ENCODE measurements at places on chromosomes 2 and 18.

- DNase-seq: no peak
Observed at GRCh38 chr18:22015156-22015555, 154.2 kb upstream of the GATA6 start.

- no peak for DNase-seq
Observed at GRCh38 chr18:28159055-28159454, 17.9 kb downstream of the CDH2 start.

- no peak for DNase-seq
Observed at GRCh38 chr2:222269132-222269531, 29.7 kb downstream of the PAX3 start.

DNA sequence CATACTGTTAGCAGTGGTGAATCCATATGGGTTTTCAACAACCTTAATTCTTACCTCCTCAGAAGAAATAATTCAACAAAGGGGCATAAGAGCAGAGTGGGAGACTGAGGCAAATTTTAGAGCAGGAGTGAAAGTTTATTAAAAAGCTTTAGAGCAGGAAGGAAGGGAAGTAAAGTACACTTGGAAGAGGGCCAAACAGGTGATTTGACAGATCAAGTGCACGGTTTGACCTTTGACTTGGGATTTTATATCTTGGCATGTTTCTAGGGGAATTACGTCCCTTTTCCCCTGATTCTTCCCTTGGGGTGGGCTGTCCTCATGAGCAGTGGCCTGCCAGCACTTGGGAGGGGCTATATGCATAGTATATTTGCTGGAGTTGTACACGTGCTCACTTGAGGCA, 280.5 kb downstream of the MBD5 start:
- DNase-seq: no peak

DNA sequence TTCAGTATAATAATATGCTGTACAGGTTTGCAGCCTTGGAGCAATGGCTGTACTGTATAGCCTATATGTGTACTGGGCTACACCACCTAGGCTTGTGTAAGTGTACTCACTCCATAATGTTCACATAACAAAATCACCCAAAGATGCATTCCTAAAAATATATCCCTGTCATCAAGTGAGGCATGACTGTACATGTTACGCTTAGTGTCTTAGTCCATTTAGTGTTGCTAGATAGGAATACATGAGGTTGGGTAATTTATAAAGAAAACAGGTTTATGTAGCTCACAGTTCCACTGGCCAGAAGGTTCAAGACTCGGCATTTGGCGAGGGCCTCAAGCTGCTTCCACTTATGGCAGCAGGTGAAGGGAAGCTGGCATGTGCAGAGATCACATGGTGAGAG, 31.4 kb downstream of the RNF152 start:
- DNase-seq: no peak

DNA sequence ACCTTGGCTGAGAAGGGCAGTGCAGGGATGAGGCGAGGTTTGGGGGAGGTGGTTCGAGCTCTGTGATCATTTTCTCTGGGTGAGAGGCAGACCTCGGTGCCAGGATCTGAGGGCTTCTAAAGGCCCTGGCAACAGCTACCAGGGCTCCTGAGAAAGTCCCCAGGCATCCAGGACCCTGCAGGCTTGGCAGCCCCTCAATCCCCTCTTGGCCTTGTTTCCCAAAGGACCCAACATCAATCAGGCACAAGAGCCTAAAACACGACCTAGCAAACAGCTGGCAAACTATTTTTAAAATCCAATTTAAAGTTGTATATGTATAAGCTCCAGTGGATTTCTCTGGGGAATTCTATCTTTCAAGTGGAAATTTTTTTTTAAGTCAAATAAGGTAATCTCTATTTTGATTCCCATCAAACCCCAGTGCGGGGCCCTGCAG, 15.0 kb upstream of the MAT2A start:
- DNase-seq: no peak

DNA sequence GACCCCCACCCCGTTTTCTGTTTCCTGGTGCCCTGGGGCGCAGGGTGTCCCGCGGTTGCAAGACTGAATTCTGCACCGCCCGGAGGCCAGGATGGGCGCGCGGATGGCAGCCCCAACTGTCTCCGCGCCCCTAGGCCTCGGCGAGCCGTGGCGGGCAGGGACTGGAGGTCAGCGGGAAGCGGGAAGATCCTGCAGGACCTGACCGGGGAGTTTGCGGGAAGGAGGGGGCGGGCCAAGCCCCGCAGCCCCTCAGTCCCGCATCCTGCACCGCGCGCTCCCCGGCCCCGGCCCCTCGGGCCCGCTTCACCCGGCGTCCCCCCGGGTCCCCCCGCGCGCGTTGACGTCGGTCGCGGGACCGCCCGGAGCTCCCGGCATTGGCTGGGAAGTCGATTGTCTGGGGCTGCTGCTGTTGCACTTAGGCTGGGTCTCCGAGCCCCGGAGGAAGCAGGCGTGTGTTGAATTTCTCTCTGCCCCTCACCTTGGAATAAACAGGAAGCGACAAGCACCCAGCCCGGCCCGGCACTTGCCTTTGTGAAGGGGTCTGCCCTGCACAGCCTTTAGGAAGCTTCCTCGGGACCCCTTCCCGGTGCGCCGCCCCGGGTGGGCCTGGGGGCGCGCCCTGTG, at the start of gene LDLRAD4:
Gene LDLRAD4, plus strand, starts transcription at position 393 of the 624 bp plus-strand sequence.
- no peak for DNase-seq

DNA sequence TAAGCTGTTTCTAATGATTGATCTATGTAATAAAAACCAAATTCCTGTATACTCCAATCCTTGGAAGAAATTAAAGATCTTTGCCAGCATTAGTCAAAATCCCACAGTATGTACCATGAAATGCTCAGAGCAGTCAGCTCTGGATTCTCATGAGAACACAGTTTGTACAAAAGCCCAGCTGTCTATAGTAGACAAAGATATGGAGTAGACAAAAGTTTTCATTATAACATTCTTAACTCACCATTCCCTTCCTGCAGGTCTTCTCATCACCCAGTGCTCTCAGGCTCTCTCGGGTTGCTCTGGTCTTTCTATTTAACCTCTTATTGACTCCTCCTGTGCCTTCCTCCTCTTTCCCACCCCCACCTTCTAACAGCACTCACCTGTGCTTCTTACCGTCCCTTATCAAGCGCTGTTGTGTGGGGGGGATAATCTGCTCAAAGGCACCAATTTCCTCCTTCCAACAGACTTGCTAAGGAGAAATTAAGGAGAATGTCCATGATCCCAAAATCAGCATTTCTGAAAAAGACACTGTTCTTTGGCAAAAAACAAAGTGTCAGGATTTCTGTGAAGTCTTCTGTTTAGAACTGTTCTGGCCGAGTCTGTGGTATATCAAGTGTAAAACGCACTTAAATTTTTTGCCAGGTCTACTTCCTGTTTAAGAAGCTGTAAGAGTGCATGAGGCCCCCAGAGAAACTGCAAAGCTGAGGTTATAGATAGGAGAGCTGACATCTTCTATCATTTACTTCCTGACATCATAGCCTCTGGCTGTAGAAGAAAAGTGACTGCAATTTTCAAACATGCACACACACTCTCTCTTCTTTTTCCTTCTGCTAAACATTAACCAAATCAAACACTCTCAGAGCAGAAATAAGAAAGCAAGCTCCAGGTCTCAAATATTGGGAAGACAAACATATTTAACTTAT, 144.1 kb downstream of the EVA1A start:
- no peak for DNase-seq

DNA sequence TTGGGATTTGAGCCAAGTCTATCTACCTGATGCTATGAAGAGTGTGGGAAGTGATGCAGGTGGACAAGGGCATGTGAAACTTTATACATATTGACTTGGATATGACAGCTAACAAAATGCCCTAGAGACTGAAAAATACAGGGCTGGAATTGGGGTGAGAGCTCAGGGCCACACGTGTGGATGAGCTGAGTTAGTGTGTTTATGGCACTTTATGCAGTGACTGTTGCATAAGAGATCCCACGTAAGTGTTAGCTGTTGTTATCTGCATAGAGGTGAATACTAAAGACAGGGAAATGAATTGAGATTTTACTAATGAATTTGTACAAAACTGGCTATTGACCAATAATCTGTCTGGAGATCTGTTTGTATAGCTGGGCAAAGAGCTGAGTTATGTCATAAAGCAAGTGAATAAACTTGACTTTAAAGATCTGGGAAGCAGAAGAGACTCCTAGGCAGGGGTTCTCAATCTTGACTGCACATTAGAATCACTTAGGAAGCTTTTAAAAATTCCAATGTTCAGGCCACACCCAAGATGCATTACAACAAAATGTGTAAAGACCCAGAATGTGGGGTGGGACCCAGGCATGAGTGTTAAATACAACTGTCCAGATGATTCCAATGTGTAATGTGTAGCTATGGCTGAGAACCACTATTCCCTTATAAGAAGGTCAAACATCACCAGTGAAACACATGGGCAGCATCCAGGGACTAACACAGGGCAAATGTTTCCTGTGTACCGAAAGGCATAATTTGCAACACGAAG, 74.2 kb upstream of the STK17B start:
- no peak for DNase-seq

DNA sequence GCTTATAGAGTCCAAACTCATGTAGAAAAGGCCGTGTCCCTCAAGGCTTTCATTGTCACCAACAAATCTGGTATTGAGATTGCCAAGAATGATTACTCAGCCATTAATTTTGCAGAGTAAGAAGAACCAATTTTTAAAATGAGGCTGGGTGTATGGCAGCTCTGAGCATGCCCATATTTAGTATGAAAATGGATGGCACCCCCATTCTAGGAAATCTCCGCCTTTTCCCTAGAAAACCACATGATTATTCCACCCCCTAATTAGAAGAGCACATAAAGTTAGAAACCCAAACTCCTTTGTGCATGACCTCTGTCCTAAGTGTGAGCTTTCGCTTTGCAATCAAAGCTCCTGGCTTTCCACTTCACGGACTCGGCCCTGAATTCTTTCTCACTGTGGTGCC, 14.1 kb upstream of the TXNL4A start:
- DNase-seq: no peak

- DNase-seq: no peak
Observed at GRCh38 chr2:241216211-241216761, 27.8 kb downstream of the ANO7 start.

- no peak for DNase-seq
Observed at GRCh38 chr2:69272803-69273471, 114.1 kb downstream of the GFPT1 start.

DNA sequence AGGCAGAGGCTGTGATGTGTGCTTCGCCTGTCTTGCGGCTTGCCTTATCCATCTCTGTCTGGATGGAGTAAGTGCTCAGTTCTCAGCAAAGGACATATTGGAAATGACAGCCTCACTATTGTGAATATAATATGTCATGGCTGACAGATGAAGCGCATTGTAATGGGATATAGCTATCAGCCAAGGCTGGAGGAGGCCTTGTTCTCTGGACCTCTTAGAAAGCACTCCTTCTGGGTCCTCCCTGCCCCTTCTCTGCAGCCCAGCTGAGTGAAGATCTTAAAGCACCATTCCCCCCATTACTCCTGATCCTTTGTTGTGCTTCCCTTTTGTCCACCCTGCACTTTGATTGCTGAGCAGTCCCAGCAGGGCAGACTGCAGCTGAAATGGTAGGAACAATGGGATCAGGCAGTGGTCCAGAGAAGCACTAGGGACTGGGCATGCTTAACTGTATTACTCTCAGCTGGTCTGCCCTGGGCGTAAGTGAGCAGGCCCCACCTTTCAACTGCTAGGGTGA, 265.3 kb downstream of the SETBP1 start:
- DNase-seq: no peak

DNA sequence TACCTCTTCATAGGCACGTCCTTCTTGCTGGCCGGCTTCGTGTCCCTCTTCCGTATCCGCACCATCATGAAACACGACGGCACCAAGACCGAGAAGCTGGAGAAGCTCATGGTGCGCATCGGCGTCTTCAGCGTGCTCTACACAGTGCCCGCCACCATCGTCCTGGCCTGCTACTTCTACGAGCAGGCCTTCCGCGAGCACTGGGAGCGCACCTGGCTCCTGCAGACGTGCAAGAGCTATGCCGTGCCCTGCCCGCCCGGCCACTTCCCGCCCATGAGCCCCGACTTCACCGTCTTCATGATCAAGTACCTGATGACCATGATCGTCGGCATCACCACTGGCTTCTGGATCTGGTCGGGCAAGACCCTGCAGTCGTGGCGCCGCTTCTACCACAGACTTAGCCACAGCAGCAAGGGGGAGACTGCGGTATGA, 2.3 kb downstream of the FZD7 start:
- no peak for DNase-seq

DNA sequence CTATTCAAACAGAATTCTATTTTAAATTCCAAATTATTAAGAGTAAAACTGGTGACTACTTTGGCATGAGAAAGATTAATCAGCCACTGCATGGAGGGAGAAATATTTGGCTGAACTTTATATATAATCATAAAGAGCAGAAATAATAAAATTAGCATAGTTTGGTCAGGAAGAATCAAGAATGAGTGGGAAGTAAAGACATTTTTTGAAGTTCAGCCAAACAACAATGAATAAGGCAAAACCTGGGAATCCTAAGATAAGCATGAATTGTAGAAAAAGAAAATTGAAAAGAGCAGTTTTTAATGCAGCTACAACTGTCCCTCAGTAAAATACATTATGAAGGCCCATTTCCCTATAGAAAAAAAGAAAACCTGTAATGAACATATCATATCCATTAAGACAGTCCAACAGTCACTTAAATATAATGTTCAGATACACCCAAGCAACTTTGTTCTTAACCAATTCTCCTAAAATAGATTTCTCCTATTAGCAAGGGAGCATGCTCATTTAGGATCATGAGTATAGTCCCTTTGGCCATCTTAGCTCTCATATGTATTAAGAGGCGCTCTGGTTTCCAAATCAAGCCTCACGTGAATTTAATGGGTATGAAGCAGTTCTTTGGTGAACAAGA, 6.5 kb downstream of the TMEM17 start:
- DNase-seq: no peak

- DNase-seq: no peak
Observed at GRCh38 chr2:37441055-37441454, 96.6 kb downstream of the QPCT start.

- DNase-seq: no peak
Observed at GRCh38 chr2:201484805-201485204, 33.3 kb downstream of the STRADB start.

- no peak for DNase-seq
Observed at GRCh38 chr2:23626701-23627230, 241.8 kb downstream of the KLHL29 start.

DNA sequence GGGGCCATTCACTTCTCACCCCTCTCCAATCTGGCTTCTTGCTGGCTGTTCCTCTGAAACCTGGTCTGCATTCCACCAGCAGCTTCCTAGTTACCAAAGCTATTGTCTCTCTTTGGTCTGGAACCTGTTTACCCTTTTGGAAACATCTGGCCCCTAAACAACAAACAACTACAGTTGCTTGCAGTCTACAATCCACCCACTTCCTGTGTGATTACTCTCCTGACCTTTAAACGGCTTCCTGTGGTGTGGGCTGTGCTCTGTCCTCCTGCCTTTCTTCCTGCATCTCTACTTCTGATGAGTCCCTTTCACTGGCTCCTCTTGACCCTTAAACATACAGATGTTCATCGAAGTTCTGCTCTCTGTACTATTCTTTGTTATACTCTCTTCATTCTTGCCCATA, 303.8 kb downstream of the TDRD15 start:
- DNase-seq: no peak

DNA sequence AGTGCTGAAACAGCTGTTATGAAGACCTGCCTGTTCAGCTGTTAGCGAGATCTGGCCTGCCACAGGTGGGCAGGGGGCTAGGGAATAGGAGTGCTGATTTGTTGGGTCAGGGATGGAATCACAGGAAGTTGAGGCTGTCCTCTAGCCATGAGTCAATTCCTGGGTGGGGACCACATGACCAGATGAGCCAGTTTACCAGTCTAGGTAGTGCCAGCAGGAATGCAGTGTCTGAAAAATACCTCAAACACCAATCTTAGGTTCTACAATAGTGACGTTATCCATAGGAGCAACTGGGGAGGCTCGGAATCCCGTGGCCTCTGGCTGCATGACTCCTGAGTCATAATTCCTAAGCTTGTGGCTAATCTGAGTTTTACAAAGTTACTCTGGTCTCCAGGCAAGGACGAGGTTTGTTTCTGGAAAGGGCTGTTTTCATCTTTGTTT, 44.9 kb downstream of the DYSF start:
- DNase-seq: no peak
